ENCODE measurements at places on chromosomes 6 and 20.

DNA sequence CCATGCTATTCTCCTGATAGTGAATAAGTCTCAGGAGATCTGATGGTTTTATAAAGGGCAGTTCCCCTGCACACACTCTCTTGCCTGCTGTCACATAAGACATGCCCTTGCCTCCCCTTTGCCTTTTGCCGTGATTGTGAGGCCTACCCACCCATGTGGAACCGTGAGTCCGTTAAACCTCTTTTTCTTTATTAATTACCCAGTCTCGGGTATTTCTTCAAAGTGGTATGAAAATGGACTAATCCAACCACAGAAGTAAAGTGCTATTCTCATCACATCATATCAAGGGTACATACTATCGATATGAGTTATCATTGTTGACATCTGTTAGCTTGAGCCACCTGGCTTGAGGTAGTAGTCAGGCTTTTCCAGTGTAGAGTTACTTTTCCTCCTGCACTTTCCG, 2.3 kb downstream of the MANBAL start:
- no peak for DNase-seq

DNA sequence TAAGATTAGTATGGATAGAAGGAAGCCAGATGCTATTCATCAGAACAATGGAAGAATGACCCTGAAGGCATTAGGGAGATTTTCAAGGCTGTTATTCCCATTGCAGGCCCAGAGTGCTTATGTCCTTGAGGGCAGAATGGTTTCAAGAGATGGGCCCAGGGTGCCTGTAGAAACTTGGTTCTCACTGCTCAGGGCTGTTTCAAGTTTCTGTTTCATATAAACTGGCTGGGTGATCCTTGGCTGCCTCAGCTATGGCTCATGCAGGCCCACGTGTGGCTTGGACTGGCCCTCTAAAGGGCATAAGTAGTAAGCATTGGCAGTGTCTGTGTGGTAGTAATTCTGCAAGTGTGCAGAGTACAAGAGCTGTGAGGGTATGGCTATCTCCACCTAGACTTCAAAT, 540.9 kb upstream of the MAN1A1 start:
- DNase-seq: no peak

DNA sequence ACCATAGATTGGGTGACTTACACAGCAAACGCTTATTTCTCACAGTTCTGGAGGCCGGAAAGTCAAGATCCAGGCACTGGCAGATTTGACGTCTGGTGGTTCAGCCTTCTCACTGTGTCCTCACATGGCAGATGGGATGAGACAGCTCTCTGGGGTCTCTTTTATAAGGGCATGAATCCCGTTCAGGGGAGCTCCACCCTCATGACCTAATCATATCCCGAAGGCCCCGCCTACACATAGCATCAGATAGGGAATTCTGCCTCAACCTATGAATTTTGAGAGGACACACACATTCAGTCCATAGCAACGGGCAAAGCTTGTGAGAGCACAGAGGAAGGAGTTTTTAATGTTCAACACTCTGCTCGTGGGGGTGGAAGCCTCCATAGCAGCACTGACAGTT, 27.5 kb downstream of the DAAM2 start:
- DNase-seq: no peak

DNA sequence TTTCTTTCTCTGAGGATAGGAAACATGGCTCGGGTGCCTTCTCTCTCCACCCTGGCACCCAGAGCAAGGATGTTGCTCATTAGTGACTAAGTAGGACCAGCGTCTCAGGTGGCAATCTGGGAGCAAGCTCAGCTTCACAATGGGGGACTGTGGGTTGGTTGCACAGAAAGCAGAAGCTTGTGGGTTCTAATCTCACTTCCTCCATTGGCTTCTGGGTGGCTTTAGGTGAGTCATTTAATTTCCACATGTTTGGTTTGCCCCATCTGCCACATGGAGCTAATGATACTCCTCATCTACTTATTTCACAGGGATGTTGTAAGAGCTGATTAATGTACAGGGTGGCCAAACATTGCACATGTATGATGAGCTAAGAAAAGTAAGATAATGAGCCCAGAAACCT, 54.8 kb upstream of the AKIRIN2 start:
- peak; percentile 62 for DNase-seq

DNA sequence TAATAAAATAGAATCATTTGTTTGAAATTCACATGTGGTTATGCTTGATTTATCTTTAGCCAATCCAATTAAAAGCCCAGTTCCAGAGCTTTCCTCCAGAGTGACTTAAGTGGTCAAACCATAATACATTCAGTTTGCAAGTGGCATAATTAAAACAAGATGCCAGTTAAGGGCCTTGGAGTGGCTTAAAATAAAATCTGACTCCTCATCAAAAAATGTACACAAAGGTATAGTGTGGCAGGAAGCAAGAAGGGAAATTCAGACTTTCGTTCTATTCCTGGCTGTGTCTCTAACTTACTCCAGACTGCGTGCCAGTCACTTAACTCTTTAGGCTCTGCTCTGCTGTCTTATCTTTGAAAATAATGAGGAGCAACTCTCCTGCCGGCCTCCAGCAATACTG, 251.3 kb upstream of the PRND start:
- no peak for DNase-seq

- DNase-seq: no peak
These were observed 95.3 kb downstream of the RNGTT start for GRCh38 chr6:88867841-88868731.

DNA sequence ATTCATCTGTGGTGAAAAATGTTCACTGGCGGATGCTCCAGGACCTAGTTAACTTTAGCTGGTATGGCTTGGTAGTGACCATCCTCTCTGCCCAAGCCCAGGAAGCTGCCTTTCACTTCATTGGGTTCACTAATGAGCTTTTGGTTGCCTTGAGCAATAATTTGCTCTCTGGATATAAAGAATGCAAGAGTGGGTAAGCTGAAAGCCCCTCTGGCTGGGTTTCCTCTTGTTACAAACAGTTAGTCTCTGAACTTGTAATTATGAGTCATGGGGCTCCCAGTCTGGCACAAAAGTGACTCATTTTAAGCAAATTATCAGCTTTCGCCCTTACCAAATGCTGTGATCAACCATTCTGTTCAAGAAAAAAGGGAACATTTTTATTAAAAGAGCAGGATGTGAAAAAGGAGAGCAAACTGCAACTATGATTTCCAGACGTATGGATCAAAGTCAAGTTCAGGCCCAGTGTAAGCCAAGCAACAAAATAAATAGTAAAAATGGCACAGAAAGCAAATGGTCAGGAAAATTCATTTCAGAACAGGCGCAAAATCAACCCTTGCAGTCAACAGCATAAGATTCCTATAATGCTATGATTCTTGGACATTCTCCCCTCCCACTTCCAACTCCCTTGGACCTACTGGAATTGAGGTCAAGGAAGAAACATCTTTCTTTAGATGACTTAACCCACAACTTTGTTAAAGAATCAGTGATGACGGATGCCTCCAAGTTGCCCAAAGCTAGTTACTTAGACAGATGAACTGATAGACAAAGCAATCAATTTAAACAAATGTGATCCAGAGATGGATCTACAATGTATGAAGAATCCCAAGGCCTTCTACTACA, 130.0 kb upstream of the KCNK16 start:
- peak; percentile 4 for DNase-seq

DNA sequence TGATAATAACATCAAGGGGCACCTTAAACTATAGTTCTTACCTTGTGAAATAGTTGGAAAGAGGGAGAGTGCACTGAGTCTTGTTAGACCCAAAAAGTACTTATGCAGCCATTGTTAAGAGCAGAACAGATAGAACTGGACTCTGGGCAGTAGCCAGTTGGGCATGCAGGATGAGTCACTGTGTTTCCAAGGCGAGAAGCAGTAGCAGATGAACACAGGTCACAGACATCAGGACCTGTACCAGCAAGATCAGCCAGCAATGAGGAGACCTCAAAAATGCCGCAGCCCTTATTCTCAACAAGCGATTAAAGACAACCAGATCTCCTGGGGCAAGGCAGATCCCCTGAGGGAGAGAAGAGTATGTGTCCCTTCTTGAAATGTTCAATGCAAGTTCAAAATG, 79.0 kb downstream of the SAMD3 start:
- DNase-seq: no peak

GRCh38 chr20:59752704-59753460, 148.5 kb downstream of the PHACTR3 start:
- no peak for DNase-seq
